ENCODE measurements at places on chromosomes 4 and X.

DNA sequence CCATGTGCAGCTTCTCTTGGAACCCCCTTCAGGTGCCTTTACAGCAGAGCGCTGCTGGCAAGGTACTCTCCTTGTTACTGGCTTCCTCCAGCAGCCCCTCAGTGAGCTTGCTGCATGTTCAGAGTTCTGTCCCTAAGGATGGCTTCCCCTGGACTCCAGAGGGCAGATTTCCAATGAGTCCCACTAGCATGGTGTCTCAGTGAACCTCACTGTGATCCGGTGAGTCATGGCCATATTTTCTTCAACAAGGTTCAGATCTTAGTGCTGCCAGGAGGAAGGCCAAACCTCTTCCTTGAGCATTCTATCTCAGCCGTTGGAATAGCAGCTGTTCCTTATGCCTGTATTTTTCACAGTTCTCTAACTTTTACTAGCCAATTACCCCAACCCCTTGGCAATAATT lies 98.8 kb downstream of the CASK start:
- DNase-seq = no peak

GRCh38 chr4:165133150-165133549 lies 20.5 kb upstream of the TMEM192 start:
- DNase-seq = no peak

- no peak for DNase-seq
Measured at GRCh38 chr4:139645458-139645857, 20.2 kb upstream of the MGST2 start.

- DNase-seq = no peak
Measured at GRCh38 chr4:139564502-139564901, 8.5 kb upstream of the SETD7 start.

DNA sequence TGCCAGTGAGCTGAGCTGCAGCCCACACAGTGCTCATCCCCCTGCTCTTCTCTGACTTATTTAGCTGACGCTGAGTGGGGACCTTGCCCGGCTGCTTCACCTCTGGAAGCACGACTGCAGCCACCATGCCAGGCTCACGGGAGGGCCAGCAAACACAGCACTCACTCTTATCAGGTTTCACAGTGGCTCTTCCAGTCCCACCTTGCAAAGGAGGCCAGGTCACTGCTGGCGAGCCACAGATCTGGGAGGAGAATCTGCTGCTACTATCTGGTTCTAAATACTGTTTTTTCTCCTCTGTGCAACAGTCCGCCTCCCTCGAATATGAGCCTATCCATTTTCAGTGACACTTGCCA lies 6.7 kb upstream of the SPON2 start:
- DNase-seq = no peak

GRCh38 chr4:164872481-164872880 lies 4.5 kb upstream of the APELA start:
- DNase-seq = no peak

DNA sequence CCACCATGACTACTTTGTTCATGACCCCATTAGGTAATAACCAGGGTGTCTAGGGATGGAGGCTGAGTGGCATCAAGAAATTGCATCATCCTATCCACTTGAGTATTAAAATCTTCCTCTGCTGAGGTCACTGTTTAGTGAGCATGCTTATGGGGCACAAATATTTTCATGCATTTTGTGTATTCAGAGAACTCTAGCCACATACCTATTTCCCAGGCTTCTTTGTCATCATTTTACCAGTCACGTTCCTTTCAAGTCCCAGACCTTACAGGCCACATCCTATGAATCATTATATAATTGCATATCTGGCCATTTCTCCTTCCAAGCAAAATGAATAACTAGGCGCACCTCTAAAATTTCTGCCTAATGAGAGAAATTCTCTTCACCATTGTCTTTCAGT lies 1882.9 kb upstream of the AGA start:
- no peak for DNase-seq

DNA sequence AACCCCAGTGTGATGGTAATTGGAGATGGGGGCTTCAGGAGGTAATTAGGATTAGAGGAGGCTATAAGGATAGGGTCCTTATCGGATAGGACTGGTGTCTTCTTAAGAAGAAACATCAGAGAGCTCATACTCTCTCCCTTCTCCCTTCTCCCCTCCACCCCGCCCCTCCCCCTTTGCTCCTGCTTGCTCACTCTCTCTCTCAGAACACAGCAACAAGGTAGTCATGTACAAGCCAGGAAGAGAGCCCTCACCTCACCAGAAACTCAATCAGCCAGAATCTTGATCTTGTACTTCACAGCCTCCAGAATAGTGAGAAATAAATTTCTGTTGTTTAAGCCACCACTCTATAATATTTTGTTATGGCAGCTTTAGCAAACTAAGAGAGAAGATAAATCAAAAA lies 4.5 kb downstream of the DDX60L start:
- no peak for DNase-seq

DNA sequence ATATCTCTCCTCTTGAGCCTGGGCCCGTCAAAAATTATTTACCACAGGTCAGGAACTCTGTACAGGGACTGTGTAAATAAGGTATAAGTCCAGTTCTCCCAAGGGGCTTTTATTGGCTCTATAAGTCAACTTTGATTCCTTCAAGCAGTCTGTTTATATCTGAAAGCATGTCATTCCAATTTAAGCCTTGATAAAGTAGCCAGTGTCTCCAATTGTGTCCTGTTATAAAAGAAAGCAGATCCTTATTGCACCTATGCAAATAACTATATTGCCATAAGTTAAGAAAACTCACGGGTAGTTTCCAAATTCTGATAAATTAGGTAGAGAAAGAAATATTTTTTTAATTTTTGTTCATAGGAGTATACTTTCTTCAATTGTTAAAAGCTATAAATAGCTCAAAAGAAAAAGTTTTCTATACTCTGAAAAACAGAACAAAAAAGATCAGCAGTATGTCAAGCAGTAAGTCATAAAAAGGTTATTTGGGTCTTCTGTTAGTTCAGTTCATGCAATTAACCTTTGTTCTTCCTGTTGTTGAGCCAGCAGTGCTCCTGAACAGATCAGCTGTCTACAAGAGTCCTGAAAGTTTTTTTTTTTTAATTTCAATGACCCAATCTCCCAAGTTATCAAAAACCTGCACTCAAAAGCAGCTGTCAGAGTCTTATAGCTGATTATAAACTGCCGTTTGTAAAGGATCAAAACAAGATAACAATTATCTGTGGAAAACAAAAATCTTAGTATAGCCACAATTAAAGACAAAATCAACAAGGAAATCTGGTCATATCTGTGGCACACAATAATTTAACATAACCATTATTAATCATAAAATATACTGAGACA lies 178.4 kb upstream of the GALNT7 start:
- DNase-seq = no peak

DNA sequence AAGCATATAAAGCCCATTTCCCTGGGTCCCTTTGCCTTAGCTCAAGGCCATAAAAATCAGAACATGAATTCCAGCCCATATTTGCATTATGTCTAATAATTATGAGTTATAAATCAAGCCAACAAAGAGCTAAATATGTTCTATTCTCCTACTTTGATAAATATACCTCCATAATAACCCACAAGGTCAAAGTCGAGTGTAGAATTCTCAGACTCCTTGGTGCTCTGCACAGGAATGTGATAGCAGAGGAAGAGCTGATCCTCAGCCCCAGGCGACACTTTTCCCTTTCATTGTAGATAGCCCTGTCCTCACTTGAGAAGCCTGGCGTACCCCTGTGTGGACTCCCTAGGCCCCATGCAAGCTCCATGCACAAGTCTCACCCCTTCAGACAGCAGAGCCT lies 85.6 kb downstream of the CASP3 start:
- DNase-seq = no peak

DNA sequence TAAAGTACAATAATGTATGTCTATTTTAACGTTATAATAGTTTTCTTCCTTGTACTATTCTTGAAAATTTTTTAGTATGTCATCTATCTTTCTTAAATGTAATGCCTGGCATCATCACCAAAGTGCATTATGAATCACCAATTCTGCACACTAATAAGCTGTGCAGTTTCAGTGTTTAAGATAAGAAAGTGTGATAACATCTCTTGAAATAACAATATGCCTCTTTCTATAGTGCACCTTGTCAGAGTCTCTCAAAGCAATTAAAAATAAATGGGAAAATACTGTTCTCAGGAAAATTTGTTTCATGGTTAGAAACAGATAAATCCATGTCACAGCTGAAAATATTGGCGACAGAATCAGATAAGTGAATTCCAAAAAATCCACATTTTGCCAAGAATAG lies 457.4 kb upstream of the PCDH10 start:
- no peak for DNase-seq

- DNase-seq = no peak
Measured at GRCh38 chr4:2071912-2072867, 13.1 kb downstream of the NAT8L start.

- DNase-seq = no peak
Measured at GRCh38 chr4:87052615-87053014, 117.8 kb downstream of the AFF1 start.

GRCh38 chr4:16730522-16731205 lies 167.8 kb downstream of the LDB2 start:
- no peak for DNase-seq

DNA sequence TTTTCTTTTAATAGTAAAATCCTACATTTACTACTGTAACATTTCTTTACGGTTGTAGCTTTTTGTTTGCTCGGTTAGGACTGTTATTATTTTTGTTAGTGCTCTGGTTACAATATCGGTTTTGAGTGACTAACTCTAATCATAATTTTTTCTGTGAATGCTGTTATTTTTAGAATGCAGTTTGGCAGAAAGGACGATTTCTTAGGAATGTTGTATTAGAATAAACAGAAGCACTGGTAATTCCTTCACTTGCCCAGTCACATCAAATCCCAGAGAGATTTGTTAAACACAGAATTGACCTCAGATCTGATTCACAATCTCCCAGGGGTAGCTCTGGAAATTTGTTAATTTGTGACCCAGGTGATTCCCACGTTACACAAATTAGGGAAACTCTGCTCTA lies 21.7 kb downstream of the DDIT4L start:
- no peak for DNase-seq

GRCh38 chrX:16718824-16719333 lies 533 bp upstream of the SYAP1 start:
- DNase-seq = no peak

DNA sequence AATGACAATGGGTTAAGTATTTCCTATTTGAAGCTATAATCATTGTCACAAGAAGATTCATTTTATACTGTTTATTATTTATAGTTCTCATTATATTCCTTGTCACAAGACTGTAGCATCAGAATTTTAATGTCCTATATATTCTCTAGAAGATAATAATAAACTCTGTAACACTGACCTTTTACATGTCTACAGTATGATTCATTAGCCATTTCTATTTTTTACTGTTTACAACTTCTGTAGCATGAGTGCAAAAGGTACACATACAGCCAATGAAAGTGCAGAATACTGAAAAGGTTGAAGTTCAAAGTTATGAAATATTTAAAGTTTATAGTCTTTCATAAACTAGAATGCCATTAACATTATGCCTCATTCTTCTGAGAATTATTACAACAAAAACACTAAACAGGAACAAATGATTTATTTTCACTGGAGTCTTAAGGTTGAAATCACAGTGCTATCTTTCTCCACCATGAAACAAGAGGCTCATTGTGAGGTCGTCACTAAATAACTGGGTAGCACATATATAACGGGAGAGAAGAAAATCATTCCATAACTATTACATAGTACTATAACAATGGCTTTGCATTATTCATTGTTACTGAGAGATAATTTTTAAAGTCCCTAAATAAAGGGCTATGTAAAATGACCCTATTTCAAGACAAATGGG lies 4.9 kb downstream of the PRR32 start:
- DNase-seq = no peak

DNA sequence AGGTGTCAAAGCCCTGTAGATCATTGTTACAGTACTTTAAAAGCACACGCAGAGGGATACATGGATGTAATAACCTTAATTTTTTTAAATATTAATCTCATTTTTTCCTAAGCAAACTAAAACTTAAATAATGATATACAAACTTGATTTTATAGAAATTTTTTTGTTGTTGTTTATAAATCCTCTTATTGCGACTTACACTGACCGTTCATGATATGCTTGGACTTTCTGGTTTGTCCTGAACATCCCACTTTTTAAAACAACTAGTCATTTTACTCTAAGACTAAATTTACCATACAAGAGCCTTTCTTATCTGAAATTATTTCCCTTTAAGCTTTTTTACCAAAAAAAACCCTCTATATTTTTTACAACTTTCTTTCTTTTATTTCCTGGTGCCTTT lies 2106.0 kb downstream of the PCDH7 start:
- no peak for DNase-seq

DNA sequence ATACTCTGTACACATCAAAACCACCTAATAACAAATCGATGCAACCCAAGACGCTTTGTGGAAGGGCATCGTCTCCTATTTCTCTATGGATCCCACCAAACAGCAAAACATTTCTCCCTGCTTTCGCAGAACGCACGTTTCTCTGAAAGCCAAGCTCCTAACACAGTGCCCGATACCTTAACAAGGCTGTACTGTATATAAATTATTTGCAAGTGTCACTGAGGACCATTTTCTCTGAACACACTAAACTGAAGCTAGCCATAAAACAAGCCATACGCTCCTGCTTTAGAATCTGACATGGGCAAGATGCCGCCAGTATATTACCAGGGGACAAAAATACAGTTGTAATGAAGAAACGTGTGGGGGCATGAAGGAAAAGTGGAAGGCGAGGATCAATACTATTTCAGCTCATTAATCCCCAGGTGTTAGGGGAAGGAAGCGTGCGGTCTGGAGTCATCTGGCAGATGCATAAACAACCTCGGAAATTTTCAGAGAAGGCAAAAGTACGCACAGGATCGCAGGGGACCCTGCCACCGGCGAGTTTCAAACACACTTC lies 703 bp downstream of the KCNIP4 start:
- no peak for DNase-seq

DNA sequence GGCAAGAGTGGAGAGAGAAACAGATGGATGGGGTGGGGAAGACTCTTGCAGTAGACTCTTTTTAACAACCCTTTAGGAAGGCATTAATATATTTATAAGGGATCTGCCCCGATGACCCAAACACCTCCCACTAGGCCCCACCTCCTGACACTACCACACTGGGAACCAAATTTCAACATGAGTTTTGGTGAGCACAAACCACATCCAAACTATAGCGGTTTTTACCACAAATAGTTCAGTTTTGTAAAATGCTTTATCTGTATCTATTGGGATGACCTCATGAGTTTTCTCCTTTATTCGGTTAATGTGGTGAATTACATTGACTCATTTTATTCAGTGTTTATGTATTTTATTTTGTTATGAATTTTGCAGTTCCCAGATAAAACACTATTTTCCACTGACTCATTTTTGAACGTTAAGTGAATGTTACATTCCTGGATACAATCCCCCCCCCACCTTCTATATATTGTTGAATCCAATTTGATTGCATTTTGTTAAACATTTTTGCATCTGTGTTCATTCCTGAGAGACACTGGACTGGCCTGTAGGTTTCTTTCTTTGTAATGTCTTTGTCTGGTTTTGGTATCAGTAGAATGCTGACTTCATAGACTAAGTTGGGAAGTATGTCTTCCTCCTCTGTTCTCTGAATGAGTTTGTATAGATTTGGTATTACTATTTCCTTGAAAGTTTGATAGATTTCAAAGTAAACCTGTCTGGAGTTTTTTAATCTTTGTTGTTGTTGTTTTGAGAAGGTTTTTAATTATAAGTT lies 13.9 kb upstream of the CPLX1 start:
- no peak for DNase-seq

- DNase-seq = no peak
Measured at GRCh38 chr4:27315625-27316024, 455.0 kb downstream of the STIM2 start.
